Right renal pelvis (tissue), 4 donors: ENCODE measurements at places on chromosomes 11 and 22.

DNA sequence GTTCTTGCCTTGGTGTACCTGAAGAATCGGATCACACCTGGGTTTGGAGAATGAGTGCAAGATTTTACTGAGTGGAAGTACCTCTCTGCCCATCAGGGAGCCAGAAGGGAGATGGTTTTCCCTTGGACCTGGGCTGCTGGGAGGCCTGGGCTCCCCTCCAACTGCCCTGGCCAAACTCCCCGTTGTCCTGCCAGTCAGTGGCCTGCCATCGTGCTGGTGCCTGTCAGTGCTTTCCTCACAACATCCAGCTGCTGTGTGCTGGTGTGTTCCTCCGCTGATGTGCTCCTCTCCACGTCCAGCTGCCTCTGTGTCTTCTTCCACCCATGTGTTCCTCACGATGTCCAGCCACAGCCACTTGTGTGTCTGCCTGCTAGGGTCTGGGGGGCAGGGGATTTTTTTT is 87.9 kb upstream of the CLPB start:
- no peak for DNase-seq

GRCh38 chr11:93089474-93090102 is 108.2 kb downstream of the SLC36A4 start:
- DNase-seq: no peak

DNA sequence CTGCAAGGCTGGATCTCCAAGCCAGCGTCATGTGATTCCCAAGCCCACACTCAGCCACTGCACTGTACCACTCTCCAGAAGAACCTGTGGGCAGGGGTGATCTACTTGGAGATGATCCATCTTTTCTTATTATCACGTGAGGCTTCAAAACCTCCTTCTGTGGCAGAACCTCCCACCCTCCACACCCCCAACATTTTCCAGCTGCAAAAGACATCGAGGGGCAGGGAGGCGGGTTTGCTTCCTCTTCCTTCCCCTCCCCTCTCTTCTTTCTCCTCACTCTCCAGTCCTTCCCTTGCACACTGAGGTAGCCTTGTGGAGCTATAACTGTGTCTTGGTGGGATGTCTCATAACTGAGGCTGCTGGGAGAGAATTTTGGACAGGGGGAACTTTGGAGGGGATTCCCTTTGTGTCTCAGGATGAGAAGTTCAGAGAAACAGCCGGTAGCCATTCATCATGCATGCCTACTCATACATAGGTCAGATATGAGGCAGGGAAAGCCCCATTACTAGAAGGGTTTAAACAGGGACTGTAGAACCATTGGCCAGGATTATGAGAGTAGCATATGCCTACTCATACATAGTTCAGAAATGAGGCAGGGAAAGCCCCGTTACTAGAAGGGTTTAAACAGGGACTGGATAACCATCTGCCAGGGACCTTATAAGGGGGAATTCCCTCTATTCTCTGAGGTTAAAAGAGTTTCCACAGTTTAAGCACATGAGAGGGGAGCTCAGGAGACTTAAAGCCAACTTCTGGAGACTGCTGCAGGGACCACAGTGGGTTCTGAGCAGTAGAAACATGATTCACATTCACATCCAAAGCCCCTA is 420.7 kb upstream of the CADM1 start:
- no peak for DNase-seq

DNA sequence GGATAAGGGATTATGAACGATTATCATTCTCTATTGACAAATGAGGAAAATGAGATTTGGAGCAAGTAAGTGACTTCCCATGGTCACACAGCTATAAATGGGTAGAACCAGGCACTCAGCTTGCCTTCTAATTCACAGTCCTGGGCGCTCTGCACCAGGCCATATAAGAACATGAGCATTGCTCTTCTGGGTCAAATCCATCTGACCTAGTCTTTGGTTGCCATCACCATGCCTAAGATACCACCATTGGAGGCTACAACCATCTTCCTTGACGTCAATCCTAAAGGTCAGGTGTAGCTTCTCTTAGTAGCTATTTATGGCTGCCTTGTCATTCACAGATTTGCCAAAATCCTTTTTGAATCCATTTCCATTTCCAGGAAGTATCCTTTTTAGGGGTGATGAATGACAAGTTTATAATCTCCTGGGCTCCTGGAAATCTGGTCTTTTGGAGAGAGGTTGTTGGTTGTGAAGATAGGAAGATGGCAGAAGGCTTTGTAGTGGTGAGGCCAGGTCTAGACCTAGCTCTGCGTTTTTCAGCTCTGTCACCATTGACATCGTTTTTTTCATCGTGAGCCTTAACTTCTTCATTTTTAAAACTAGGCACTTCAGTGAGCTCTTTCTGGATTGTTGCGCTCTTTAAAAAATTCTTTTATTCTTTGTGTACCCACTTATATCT is 11.1 kb downstream of the ZBTB16 start:
- no peak for DNase-seq

GRCh38 chr11:111944651-111945051 is 7.5 kb downstream of the DIXDC1 start:
- no peak for DNase-seq

DNA sequence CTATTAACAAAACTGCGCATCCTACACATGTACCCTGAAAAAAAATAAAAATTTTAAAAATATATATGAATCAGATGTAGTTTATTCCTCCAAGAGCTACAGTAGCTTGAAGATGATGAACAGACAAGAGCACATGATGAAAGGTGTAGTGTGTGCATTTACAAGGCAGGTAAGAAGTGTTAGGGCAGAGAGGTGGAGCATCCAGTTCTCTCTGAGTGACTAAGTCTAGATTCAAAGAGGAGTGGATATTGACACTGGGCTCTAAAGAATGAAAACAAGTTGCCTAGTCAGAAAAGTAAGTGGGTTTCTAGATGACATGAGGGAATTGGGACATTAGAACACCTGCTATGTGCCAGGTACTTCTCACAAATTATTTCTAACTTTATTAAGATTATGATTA is 76.0 kb upstream of the CARD18 start:
- DNase-seq: no peak

- DNase-seq: no peak
Observed at GRCh38 chr11:829176-829846, 1.6 kb downstream of the CRACR2B start.

GRCh38 chr11:4039011-4039410 is 55.6 kb upstream of the RRM1 start:
- no peak for DNase-seq

GRCh38 chr11:122269824-122270223 is 153.8 kb upstream of the BLID start:
- no peak for DNase-seq

GRCh38 chr11:26677566-26677965 is 44.3 kb downstream of the SLC5A12 start:
- DNase-seq: no peak

DNA sequence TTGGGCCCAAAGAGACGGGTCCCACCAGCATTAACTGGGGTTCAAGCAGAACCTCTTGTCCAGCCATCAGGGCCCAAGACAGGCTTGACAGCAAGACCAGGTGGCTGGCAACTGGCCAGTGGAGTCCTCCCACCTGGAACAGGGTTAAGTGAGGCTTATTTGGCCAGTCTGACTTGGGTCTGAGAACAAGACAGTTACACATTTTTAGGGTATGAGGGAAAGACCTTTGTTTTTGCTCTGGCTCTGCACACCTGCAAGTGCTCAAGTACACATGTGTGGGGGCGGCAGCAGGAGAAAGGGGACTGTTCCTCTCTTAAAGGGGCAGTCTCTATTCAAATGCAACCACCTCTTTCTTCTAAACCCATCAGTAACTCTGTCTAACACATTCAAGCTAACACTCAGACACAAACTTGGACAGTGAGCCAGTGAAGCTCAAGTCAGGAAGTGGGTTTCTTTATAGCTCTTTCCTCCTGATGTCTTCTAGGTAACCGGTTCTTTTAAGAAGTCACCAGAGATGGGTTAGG is 116.2 kb downstream of the ETS1 start:
- DNase-seq: no peak

DNA sequence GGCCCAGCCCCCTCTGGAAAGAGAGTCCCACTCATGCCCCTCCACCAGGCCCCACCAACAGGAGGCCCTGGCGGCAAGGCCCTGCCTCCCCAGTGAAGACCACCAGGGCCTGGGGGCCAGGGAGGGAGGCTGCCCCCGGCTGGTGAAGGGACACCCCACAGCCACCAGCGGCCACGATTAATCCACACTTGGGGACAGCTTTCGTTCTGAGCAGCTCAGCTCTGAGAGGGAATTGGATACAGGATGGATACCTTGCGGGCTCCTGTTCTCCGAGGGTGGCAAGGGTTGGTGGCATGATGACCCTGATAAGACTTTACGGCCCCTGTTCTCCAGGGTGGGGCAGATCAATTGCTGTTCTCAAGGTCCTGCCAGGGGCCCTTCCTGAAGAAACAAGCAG is 6.9 kb upstream of the NLRP6 start:
- no peak for DNase-seq

DNA sequence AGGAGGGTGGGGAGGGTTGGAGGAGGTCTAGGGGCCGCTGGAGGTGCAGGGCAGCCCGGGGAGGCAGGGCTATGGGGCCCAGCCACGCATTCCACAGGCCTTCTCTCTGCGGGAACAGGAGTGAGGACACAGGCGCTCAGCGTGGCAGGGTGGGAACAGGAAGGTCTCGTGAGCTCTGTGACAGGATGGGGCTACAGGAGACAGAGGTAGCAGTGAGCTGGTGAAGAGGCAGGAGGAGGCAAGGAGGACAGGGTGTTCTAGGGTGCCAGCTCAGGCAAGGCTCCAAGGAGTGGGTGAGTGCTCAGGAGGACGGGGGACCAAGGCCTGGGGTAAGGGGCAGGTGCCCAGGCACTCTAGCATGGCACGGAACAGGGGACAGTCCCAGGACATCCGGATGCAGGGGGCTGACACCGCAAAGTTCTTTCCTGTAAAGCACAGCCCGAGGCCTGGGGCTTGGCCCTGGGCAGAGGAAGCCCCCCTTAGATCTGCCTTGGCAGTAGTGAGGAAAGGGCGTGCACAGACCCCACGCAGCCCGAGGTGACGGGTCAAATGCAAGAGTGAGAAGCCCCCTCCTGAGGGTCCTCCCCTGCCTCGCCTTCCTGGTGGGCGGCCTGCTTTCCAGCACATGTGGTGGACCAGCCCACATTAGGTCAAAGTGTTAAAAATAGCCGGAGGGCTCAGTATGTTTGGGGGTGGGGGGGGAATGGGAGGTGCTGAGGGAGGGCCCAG is 4.7 kb upstream of the NEAT1 start:
- DNase-seq: no peak

DNA sequence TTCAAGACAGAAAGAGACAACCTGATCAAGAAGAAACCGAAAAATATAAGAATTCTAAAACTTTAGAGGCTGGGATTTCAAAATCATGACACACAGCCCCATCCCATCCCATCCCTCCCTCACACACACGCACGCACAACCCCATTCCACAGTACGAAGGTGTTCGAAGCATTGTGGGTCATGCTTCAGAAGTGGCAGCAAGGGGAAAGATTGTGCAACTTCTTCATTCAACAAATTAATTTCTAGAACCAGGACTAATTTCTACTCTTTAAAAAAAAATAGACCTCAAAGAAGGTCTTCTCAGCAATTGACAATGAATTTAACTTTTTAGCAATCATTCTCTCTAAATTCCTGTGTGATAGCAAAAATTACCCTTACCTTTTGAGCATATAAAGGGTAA is 867 bp downstream of the SPA17 start:
- no peak for DNase-seq

GRCh38 chr11:92297567-92298553 is 73.2 kb downstream of the FAT3 start:
- no peak for DNase-seq

GRCh38 chr22:32622004-32622743 is 147.6 kb downstream of the FBXO7 start:
- DNase-seq: peak; percentile 93

GRCh38 chr11:101872171-101872882 is 42.5 kb upstream of the CEP126 start:
- DNase-seq: no peak

GRCh38 chr11:8032576-8033304 is 45.6 kb downstream of the EIF3F start:
- no peak for DNase-seq

GRCh38 chr11:119258180-119258579 is 52.0 kb downstream of the CBL start:
- no peak for DNase-seq

- no peak for DNase-seq
Observed at GRCh38 chr11:74681686-74682651, 49.3 kb downstream of the CHRDL2 start.

- DNase-seq: no peak
Observed at GRCh38 chr11:79054636-79055035, 386.2 kb downstream of the TENM4 start.

DNA sequence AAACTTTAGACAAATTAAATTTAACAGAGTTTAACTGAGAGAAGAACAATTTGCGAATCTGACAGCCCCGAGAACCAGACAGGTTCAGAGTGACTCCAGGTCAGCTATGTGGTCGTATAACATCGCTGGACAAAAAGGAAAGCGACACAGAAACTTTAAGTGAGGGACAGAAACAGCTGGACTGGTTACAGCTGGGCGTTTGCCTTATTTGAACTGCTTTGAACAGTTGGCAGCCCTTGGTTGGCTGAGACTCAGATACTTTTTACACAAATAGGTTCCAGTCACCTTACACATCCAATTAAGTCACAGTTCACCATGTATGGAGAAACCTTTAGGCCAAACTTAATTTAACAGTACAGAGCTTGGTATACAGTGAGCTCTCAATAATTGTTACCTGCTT is 436.9 kb downstream of the GUCY1A2 start:
- DNase-seq: no peak

- no peak for DNase-seq
Observed at GRCh38 chr11:110737593-110737992, 25.4 kb upstream of the ARHGAP20 start.

DNA sequence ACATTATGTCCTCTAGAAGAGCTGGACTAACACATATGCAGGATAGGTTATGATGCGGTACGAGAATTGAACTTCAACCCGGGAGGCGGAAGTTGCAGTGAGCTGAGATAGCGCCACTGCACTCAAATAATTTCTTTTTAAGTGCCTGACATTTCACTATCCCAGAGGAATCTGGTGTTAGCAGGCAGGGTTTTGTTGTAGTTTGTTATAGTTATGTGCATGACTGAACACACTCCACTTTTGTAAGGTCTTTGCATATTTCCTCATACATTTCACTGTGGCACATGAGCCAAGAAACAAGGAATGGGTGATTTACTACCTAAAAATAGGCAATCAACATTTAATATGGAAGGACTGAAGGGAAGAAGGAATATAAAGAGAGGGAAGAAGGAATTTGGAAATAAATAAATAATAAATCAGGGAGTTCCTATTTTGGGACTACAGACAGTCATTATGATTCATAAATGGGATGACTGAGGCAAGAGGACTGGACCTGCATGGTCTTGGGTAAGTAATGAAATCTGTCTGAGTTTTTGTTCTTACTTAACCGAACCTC is 8.7 kb upstream of the HIPK3 start:
- no peak for DNase-seq

- no peak for DNase-seq
Observed at GRCh38 chr22:48664586-48664985, 1163.1 kb downstream of the BRD1 start.
